EL (cell line): ENCODE measurements at places on chromosomes 4 and X.

DNA sequence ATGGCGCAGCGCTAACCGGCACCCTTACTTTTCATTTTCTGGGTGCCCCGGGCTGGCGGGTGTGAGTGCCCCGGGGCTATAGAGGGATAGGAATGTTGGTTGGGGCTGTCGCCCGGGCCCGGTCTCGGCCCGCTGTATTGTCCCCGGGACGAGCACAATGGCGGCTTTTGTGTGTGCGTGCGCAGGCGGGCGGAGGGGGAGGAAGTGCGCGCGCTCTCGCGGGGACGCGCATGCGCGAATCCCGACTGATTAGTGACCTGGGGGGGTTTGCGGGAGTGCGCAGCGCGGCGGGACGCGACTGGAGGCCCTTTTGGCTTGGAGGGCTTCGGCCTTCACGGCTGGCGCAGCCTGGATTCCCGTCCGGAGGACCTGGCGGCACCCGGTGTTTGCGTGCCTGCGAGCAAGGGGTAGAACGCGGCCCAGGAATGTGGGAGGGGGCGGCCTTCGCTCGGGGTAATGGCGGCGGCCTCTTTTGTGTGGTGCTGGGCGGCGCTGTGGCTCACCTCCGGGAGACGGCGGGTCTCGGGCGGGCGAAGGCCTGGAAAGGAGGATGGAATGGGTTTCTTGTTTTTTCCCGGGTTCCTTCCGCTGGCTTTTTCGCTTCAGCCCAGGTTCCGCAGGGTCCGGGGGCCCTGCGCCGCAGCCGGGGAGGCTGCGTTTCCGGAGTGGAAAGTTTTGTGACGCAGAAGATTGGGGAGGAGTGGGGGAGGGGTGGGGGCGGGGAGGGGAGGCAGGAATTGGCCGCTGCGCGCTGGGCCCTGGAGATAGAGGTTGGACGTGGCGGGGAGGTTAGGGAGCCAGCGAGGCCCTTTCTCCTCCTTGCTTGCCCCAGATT lies 618 bp downstream of the DDX3X start:
- peak; percentile 45 for DNase-seq

DNA sequence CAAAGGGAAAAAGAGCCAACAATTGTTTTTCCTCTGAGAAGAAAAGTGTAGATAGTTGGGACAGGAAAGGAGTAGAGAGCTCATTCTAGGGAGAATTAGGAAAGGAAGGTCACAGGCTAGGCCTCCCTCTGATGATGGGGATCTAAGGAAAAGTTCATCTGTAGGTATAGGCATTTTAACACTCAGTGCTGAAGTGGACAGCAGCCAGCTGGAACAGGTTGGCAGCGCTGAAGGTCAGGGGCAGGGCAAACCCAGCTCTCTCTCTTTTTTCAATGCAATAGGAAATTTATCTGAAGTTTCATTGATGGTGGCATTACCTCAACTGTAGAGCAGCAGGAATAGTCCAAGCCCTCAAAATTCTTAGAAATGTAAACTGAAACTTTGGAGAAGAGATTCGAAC lies 98.5 kb upstream of the ETNPPL start:
- DNase-seq: no peak

DNA sequence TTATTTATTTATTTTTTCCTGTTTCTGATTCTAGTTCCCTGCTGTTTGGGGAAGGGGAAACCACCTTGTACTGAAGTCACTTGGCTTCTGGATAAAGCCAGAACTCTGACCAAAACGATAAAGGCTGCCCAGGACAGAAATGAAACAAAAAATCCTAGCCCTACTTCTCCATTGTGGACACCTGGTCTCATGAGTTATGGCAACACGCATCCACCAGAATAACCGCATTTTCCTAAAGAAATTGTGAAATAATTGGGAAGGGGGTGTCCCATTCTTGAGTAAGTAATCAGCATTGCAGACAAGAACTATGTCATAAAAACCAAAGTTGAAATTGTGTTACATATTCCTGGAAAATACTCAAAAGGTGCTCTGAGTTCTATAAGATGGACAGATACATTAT lies 42.1 kb downstream of the SLC9A7 start:
- DNase-seq: no peak

GRCh38 chr4:111453216-111453615 lies 692.0 kb upstream of the FAM241A start:
- no peak for DNase-seq

DNA sequence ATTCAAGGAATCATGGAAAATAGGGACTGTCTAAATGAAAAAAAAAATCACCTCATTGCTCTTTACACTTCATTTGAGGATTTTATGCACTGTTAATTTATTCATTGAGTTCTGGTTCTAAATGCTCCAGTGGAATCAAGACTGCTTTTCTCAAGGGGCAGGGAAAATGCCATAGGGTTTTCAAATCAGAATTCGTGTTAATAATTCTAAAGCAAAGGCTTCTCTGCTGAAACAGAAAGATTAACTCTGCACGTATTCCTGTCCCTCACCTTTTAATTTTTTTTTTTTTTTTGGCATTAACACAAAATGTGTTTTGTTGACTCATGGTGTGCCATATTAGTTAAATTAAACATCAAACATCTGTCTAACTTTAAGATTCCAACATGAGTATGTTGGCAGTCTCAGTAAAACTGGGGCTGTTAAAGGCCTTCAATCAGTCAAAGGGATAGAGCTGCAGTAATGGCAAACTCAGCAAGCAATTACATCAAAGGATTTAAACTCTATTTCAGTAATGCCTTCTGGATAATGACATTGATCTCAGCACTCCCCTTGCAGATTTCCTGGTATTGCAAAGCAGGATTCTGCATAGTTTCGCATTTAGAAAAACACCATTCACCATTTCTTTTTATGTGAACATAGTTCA lies 878.1 kb downstream of the RAPGEF2 start:
- DNase-seq: no peak

GRCh38 chr4:43471950-43472349 lies 579.4 kb downstream of the GRXCR1 start:
- no peak for DNase-seq
